ENCODE measurements at places on chromosomes 13 and 19. TPM values are rescaled to one million over a fixed set of nuclear protein-coding genes. Genes with fewer than 3 reads are reported as not detected.

DNA sequence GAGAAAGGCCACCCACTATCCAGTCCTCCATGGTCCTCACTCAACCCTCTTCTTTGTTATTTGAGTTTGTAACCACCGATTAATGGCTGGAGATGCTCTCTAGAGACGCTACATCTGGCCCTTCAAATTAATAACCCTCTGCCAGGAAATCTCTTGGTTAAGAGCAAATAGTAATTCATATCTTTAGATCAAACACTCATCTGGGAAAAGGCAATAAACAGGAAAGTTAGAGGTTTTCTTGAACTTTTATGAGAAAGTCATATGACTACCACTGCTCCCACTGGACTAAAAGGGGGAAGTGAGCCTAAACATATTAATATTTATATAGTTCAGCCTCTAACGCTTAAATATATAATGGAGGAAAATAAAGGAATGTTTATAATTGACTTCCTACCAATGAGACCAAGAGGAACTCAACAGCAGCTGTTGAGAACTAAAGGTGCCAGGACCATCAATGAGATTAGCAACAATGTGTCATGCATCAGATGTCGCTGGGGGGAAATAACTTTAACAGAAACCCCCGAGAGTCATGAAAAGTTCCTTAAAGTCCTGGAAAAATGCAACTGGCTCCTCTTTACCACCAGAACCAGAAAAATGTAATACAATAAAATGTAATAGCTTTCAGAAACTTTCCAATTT lies 2.7 kb downstream of the TBC1D4 start:
- peaks cover 3% of the 10 kb centered on the region for H3K4me1 ChIP-seq
- H3K36me3 ChIP-seq, result no peaks in the 10 kb centered on the region
- no peaks in the 10 kb centered on the region for H3K27me3 ChIP-seq
- no peak overlapping the region for H3K4me3 ChIP-seq

DNA sequence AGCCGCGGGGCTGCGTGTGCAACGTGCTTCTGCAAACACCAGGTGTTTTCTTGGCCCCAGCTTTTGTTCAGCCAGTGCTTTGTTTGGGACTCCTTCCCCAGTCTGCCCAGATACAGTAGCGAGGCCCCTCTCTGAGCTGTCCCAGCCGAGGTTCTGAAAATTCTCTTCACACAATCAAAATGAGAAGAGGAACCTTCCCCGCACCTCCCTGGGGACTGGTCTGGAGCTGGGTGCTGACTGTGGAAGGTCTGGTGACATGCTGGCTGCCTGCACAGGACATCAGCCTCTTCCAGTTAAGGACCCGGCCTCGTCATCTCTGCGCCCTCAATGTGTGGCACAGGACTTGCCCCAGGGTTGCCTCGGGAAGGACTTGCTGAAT lies 4.2 kb downstream of the ATP4A start:
- H3K27me3 ChIP-seq, result peaks cover 85% of the 10 kb centered on the region
- no peak for DNase-seq
- no peak overlapping the region for H3K27ac ChIP-seq
- no peaks in the 10 kb centered on the region for H3K4me1 ChIP-seq

GRCh38 chr19:16654627-16655026 lies 5.3 kb downstream of the SMIM7 start:
- H3K4me3 ChIP-seq, result no peak overlapping the region
- no peak overlapping the region for H3K27ac ChIP-seq
- H3K27me3 ChIP-seq, result no peaks in the 10 kb centered on the region
- no peaks in the 10 kb centered on the region for H3K36me3 ChIP-seq
- peaks cover 8% of the 10 kb centered on the region for H3K4me1 ChIP-seq
- DNase-seq, result no peak

- H3K27me3 ChIP-seq, result no peaks in the 10 kb centered on the region
- H3K4me3 ChIP-seq, result no peak overlapping the region
- H3K36me3 ChIP-seq, result no peaks in the 10 kb centered on the region
- H3K4me1 ChIP-seq, result peaks cover 4% of the 10 kb centered on the region
These were observed 153.5 kb downstream of the DLEU7 start for GRCh38 chr13:50690006-50690405.

GRCh38 chr13:46675016-46675415 lies 121.9 kb downstream of the ESD start:
- no peak overlapping the region for H3K27ac ChIP-seq
- H3K4me1 ChIP-seq, result peaks cover 2% of the 10 kb centered on the region
- no peak overlapping the region for H3K4me3 ChIP-seq
- H3K27me3 ChIP-seq, result no peaks in the 10 kb centered on the region
- DNase-seq, result no peak
- H3K36me3 ChIP-seq, result no peaks in the 10 kb centered on the region

GRCh38 chr19:17910791-17911360 lies 21.9 kb upstream of the CCDC124 start:
- H3K4me3 ChIP-seq, result no peak overlapping the region
- no peaks in the 10 kb centered on the region for H3K4me1 ChIP-seq
- no peak for DNase-seq
- peaks cover 42% of the 10 kb centered on the region for H3K27me3 ChIP-seq
- no peak overlapping the region for H3K27ac ChIP-seq
- H3K36me3 ChIP-seq, result no peaks in the 10 kb centered on the region

DNA sequence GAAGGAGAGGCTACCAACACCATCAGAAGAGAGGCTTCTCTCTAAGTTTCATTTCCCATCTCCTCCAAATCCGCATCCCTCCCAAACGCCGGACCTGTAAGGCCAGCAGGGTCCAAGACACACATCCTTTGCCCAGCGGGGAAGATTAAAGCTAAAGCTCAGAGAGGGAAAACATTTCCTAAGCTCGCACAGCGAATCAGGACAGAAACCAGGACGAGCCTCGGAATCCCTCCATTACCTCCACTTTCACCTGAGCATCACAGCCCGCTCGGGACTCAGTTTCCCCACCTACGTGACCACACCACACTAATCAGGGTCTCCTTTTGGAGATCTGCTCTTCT lies 711 bp upstream of the FOSB start:
- H3K27me3 ChIP-seq, result no peaks in the 10 kb centered on the region
- H3K27ac ChIP-seq, result peak overlapping the region; percentile 83
- no peaks in the 10 kb centered on the region for H3K36me3 ChIP-seq
- H3K4me3 ChIP-seq, result peak overlapping the region; percentile 58
- peaks cover 19% of the 10 kb centered on the region for H3K4me1 ChIP-seq
- no peak for DNase-seq

DNA sequence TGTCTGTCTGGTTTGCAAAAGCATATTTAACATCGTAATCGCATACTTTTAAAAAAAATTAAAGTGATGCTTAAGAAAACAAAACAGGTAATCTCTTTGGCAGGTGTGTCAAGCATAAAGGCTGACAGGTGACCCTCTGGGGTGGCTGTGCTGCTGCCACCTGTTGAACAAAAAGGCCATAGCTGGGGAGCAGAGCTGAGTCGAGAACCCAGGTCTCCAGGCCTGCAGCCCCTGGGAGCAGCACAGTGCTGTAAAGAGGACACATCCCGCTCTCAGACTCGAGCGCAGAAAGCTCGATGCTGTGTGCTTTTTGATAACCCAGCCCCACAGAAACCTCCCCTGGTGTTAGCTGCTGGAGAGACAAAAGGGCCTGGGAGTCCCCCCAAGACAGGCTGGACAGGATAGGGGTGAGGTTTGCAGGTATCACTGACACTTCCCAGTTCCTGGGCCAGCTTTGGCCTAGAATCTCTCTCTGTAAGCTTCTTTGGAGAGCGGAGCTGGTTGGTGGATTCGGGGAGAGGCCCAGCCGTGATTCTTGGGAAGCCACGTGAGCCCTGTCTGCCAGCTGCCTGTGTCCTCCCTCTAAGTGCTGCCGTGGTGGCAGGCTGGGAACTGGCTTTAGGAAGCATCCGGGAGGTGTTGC lies 66.9 kb downstream of the C13orf42 start:
- no peak for DNase-seq
- H3K4me1 ChIP-seq, result no peaks in the 10 kb centered on the region
- no peak overlapping the region for H3K4me3 ChIP-seq
- no peaks in the 10 kb centered on the region for H3K36me3 ChIP-seq
- no peaks in the 10 kb centered on the region for H3K27me3 ChIP-seq

The MBD3L2 gene
- total RNA-seq, result not detected

The GRK1 gene
- 0.21 TPM for total RNA-seq

All from left lung (tissue), 14 donors.